NCI-H748 treated with DMSO at 0.1 percent for 48 hours (cell line): ENCODE measurements at places on chromosomes 6 and 20.
A peak's percentile ranks its signal among the peaks of the same experiment; 100 is the strongest.

- no peak for DNase-seq
Measured at GRCh38 chr6:126718600-126719327, 378.8 kb downstream of the CENPW start.

- peak; percentile 74 for DNase-seq
Measured at GRCh38 chr6:18997375-18997826, 610.3 kb downstream of the RNF144B start.

DNA sequence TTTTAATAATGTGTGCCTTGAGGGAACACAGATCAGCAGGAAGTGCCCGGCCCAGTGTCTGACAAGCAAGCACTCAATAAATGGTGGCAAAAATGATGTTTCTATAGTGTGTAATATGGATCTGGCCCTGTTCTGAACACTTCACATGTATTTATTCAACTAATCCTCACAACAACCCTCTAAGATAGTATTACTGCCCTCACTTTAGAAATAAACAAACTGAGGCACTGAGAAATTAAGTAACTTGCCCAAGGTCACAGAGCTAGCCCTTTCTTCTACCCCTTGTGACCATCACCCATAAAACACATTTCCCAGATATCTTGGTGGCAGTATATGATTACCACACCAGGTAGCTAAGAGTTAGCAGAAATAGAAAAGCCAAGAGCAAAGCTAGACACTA lies 12.8 kb upstream of the MTFR2 start:
- DNase-seq = no peak

DNA sequence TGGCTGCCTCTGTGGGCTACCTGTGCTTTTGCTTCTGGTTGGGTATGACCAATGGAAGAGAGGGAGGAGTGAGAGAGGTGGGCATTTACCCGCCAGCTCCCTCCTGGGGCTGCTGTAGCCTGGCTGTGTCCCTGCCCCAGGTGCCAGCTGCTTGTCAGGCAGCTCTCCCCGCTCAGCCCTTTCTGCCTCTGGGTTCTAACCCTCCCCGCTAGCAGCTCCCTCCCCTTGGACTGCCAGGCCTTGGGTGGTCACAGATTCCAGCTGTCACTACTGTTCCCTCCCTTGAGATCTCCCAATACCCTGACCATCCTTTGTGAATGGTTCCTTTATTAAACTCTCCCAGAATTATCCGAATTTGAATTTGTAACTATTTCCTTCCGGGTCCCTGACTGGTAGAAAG lies 95.5 kb upstream of the RNF24 start:
- no peak for DNase-seq

GRCh38 chr6:32329141-32329540 lies 42.6 kb downstream of the TSBP1 start:
- DNase-seq = no peak

GRCh38 chr6:122695188-122695587 lies 84.3 kb upstream of the FABP7 start:
- DNase-seq = no peak

DNA sequence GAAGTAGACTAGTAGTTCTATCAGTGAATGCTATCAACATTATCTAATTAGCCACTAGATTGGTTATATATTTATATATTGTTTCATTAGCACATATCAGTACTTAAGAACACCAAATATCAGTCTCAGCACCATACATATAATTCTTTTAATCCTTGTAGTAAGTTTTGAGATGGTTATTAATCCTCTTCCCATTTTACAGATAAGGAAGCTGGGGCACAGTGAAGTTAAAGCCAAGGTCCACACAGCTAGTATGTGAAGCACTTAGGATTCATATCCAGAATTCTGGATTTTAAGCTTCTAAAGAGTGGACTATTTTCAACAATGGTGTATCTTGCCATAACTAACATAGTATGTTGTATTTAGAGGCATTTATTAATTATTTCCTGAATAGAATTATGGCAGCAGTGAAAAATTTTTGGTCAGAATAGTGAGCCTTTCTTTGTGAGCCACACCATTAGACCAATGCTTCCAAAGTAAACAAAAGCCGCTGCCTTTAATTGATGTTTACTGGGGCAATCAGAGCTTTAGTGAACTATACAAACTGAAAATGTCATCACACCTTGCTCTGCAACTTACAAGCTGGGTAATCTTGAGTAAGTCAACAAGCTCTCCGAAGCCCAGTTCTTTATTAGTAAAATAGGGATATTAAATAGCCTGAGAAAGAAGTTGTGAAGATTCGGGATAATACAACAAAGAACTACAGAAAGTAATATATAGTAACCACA lies 41.9 kb upstream of the HBS1L start:
- DNase-seq = no peak

- DNase-seq = peak; percentile 77
Measured at GRCh38 chr6:43635387-43636307, at the start of gene MAD2L1BP. TSS of gene MAD2L1BP (plus strand) at chr6:43635840. CDS start at chr6:43635876, 36 bp downstream.

DNA sequence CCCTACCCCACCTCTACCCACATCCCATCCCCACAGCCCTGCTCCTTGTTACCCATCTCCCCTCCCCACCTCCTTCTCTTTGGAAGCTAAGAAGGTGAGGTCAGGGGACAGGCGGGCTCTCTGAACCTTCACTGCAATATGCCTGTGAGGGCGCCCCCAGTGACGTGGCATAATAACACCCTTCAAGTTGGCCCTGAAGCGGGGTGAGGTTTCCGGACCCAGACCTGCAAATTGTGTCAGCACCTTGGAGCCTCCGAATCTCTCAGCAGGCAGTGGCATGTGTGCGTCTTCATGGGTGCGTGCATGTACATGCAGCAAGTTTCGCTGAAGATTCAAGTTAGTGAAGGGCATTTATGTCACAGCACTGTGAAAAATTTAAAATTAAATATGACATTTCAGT lies 114.6 kb downstream of the SOBP start:
- no peak for DNase-seq

DNA sequence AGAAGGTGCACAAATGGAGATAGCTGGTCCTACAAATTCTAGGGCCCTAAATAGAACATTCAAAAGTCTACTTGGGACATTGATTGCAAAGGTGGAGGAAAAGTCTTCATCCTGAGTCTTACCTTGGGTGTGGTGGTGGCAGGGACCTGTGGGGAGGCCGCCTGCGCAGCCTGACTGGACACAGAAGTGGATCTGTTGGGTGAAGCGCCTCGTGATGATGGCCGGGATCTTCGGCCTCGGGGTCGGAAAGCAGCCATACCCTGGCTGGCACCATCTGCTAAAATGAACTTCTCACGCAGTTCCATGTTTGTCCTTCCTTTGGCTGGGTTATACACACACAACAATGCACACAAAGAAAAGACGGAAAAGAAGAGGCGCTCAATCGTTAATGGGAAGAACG lies 179.2 kb downstream of the DST start:
- no peak for DNase-seq

DNA sequence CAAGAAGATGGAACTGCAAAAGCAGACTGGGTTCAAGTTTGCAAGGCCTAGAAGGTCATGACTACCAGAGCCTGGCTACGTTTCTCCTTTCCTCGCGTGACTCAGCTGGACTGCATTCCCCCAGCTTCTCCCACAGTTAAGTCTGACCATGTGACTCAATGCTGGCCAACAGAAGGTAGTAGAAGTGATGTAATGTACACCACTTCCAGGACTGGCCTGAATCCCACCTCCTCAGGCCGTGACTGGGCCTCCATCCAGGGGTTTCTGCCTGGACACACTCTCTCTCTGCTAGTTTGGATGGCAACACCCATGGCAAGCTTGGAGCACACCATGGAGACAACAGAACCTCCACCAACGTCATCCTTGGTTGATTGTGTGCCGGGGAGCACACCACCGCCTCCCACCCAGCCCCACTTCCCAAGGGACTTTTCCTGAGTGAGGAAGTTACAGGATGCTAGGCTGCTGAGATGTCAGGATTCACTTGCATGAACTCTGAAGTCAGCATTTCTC lies 112.0 kb upstream of the CDYL start:
- DNase-seq = no peak

GRCh38 chr6:149031859-149032598 lies 285.2 kb downstream of the UST start:
- no peak for DNase-seq

DNA sequence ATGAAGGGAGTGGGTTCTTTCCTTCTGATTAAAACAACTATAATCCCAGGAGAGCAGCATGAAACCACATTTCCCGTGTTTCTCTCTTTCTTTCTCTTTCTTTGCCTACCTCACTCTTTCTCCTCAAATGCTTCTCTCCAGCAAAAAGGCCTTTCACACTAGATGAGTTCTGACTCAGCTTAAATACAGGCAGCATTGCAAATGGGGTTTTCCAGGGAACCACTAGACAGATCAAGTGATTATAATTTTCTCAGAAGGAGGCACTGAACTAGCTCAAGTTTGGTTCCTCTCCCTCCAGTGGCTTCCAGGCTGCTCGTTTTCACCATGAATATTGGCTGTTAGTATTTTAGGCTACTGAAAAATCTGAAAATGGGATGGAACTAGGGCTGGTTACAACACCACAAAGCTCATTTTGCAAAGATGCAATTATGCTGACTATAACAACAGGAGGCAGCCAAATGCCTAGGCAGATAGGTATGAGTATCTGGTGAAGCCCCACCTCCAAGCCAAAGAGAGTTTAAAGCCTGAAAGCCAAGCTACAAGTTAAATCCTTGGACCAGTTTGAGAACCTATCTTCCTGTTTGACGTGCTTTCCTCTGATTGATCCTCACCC lies 260.0 kb downstream of the MMUT start:
- no peak for DNase-seq

DNA sequence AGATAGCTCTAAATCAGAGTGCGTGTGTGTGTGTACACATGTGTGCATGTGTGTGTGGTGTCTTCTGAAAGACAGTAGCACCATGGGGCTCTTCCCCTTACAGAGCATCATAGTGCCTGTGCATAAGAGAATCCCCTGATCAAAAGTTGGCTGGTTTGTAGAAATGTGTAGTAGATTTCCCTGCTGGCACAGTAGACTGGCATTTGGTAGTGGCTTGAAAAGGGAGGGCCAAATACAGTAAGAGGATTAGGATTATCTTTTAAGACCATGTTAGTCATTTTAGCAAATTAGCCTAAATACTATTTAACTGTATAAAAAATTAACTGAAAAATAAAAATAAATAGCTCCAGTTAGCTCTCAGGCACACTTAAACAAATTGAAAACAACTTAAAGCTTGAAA lies 112.6 kb downstream of the B3GAT2 start:
- DNase-seq = no peak

DNA sequence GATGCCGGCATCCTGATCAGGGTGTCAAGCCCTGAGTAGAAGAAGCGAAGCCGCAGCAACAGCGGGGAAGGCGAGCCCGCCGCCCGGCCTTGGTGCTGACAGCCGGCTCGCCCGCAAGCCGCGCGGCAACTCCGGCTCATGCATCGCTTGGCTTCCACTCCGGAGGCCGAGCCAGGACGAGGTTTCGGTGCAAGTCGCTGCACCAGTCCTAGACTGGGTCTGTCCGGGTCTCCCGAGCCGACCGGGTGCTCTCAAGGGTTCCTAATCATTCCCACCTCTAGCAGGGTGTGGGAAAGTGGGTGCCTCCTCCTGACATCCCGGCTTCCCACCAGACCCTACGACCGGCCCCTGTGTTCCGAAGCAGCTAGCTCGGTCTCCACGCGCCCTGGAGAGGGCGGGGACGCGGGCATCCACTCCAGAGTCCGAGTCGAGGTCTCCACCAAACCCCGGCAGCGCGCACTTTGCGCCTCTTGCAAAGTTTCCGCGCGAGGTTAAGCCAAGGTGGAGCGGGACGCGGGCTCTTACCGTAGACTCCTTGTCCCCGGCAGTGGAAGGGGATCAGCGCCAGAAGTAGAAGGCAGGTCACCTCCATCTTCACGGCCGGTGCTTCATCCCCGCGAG lies 1.4 kb downstream of the MDGA1 start:
- peak; percentile 30 for DNase-seq

DNA sequence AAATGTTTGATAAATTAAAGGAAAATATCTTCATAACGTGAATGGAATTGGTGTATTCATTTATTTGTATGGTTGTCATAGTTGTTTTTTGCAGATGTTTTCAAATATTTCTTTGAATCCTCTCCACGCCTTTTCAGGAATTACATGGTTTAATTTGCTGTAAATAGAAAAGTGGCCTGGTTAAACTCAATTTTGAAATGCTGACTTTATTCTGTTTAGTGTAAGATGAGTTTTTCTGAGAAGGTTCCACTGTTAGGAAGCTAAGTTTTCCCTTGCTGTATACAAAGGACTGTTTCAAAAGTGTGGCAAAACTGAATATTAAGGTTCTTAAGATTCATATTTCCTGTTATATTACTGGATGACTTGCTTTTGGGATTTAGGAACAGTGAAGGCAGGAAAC lies 503 bp upstream of the ZC2HC1B start:
- DNase-seq = no peak

DNA sequence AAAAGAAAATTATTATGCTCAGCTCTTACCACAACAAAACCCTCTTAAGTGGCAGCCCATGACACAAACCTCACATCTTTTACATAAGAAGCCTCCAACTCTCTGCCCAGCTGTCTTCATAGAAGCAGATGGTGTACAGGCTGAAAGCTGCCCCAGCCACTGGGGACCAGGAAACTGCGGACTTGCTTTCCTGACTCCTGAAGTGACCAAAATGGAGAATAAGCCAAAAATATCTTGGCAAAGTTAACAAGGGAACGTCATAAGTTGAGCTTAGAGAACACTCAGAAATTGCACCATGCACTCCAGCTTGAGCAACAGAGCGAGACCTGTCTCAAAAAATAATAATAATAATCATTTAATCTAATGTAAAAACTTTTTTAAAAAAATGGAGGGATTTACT lies 160.3 kb upstream of the CDYL start:
- no peak for DNase-seq

DNA sequence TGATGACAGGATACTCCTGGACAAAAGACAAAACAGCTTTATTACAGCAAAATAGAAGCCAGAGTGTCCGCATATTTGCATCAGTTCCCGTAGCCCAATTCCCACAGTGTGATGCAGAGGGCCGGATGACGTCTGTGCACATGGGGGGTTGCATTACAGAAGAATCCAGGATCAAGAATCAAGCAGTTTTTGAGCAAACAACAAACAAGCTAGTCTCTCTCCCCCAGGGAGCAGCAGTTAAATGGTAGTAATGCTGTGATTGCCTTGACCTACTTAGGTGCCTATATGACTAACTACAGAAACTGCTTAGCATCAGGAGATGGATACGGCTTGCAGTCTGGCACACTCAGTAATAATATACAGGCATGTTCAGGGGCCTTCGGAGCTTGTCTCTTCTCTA lies 3.2 kb upstream of the SDHAF4 start:
- no peak for DNase-seq

- no peak for DNase-seq
Measured at GRCh38 chr6:157432231-157432891, 51.4 kb downstream of the ZDHHC14 start.

GRCh38 chr6:37988696-37989095 lies 169.2 kb downstream of the ZFAND3 start:
- DNase-seq = no peak
